ENCODE measurements at places on chromosomes 7 and 10.

- peak; percentile 75 for DNase-seq
Measured at GRCh38 chr10:63520500-63521415, at the start of gene REEP3. Gene REEP3 (plus strand): TSS chr10:63521401. CDS start chr10:63521546, 145 bp downstream.

GRCh38 chr7:106895246-106895864 lies 30.3 kb downstream of the PIK3CG start:
- no peak for DNase-seq

GRCh38 chr10:66931340-66931948 lies 5.6 kb downstream of the LRRTM3 start:
- no peak for DNase-seq

GRCh38 chr10:113891476-113891875 lies 37.0 kb downstream of the NHLRC2 start:
- DNase-seq = no peak

DNA sequence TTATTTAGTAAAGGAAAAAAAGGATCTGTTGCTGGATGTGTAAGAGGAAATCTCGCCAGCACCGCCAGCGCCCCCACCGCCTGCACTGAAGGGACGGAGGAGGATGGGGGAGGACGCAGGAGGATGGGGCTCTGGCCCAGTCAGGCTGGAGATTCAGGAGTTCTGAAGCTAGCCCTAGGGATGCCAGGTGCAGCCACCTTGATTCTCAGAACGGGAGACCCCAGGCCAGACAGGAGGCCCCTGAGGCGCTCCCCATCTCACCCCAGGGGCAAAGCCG lies 1.3 kb downstream of the CAMK2B start:
- DNase-seq = peak; percentile 30

DNA sequence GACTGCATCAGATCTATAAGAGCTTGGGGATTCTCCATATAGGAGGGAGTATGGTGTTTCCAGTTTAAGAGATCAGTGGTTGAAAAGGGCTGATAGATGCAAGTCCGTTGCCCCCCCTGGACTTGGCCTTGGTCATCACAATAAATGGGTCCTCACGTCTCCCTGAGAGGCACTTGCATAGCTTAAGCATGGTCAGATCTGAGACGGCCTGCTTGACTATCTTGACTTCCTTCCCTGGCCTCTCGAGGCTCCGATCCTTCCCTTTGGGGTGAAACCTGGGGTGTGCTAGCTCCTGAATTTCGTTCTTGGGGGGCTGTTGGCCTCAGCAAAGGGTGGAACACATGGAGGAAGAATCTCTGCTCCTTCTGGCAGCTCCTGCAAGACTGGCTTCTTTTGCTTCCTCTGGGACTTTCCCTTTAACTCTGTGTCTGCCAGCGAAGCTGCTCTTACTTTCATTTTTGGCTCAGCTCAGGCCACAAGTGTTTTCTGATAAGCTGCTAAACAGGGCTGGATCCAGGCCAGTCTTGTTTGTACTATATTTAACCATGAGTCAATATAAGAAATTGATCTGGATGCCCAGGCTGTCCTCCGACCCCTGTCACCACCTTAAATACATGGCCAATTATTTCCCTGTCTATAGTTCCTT lies 11.2 kb upstream of the ZNF485 start:
- peak; percentile 73 for DNase-seq

- no peak for DNase-seq
Measured at GRCh38 chr7:106562711-106563366, 98.1 kb downstream of the CCDC71L start.

DNA sequence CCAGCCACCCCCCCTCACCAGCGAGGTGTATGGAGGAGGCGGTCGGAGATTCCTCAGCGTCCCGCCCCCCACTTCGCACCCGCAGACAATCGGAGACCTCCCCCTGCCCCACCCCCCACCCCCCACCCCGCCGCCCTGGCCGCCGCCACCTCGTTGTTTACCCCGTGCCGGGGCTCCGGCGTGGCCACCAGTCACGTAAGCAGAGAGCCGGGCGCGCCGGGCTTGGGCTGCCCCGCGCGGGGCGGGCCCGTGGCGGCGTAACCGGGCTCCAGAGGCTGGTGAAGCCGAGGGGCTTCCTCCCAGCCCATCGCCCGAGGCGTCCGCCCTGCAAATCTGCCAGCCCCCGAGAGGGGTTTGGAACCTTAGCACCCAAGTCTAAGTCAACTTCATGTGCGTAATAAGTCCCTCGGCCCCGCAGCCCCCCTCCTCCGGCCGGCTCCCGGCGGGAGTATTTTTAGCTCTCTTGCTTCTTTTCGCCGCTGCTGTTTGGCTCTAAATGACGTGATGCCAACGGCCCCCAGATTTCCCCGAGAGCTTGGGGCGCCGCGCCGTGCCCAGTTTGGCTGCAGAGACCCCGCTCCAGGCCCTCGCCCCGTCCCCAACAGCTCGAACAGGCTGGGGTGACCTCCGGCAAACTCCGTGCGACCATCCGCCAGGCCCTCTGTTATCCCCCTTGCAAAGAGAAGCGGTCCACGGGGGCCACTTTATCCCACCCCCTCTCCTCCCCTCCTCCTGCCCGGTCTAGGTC lies 2.7 kb downstream of the MXI1 start:
- DNase-seq = peak; percentile 81

- no peak for DNase-seq
Measured at GRCh38 chr7:15459018-15459615, 102.7 kb downstream of the AGMO start.

GRCh38 chr10:120805014-120805812 lies 45.9 kb upstream of the WDR11 start:
- DNase-seq = no peak

DNA sequence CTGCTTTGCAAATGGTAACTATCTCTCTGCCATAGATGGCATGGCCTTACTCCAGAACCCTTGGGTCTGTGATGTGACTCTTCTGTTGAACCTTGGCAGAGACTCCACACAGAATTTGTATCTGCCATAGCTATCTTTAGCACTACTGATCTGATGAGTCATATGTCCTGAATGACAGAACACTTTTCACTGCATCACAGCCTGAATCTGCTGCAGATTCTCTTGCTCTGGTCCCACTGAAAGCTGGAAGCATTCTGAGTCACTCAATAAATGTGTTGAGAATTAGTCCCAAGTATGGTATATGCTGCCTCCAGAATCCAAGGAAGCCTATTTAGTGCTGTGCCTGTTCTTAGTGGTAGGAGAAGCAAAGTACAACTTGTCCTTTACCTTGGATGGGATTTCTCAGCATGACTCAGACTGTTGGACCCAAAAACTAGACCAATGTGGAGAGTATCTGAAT lies 39.5 kb upstream of the ANKRD1 start:
- no peak for DNase-seq

- no peak for DNase-seq
Measured at GRCh38 chr7:116180302-116180701, 30.0 kb upstream of the TES start.

GRCh38 chr10:69398466-69398865 lies 18.3 kb downstream of the TACR2 start:
- no peak for DNase-seq

GRCh38 chr7:155536451-155536850 lies 9.9 kb downstream of the CNPY1 start:
- no peak for DNase-seq

- no peak for DNase-seq
Measured at GRCh38 chr10:24690961-24691512, 32.6 kb downstream of the ARHGAP21 start.

DNA sequence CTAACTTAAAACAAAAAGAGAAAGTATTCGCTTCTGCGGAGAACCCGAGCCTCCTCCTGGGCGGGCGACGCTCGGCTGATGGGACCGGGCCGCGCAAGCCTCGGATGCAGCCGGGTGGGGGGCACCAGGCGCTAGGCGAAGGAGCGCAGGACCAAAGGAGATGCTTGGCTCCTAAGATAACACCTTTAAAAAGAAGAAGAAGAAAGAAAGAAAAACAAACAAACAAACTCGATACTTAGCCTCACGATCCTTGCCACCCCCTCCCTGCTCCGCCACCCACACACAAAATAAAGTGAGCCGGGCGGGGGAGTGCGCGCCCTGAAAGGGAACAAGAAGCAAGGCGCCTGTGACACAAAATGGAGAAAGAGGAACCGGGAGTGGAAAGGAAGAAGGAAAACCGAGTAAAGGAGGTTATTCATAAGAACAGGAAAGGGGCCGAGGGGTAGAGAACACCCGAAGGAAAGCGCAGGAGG lies 34.0 kb upstream of the EBLN1 start:
- DNase-seq = peak; percentile 88

GRCh38 chr7:98119256-98119918 lies 12.7 kb downstream of the LMTK2 start:
- DNase-seq = no peak

GRCh38 chr7:98235901-98236300 lies 16.1 kb downstream of the TECPR1 start:
- no peak for DNase-seq

All from activated effector memory CD4-positive, alpha-beta T cell treated with anti-CD3 and anti-CD28 coated beads, Interleukin-2, amount 50 U/mL, for 16 hours (primary cell).